ENCODE measurements at places on chromosomes 11 and 22. TPM values are rescaled to one million over a fixed set of nuclear protein-coding genes. Genes with fewer than 3 reads are reported as not detected.

The CYP2D6 gene
- total RNA-seq: 0.60 TPM

The PLAAT4 gene
- total RNA-seq: 91.2 TPM

The VWCE gene
- 4.4 TPM for total RNA-seq

The TSGA10IP gene
- total RNA-seq: 0.24 TPM

The KCNQ1 gene
- total RNA-seq: 5.0 TPM

- no peak for DNase-seq
These were observed 23.4 kb upstream of the GPR83 start for GRCh38 chr11:94424662-94425061.

DNA sequence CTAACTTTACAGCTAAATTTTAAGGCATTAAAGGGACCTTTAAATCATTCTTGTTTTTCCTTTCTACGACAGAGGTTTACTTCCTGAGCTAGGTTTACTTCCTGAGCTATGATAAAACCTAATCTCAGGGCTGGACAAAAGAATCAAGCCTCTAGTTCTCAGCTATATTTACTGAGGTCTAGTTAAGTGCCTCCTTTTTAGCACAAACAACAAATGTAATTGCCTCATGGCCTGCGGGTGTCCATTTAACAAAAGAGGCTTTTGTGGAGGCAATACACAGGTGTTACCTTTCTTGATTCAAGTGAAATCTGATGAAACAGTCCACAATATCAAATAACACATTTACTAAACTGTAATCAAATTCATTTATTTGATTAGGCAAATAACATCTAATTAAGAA lies 67.3 kb downstream of the IMMP1L start:
- DNase-seq: no peak

- no peak for DNase-seq
These were observed 90.2 kb upstream of the LIN7C start for GRCh38 chr11:27596802-27597201.

- no peak for DNase-seq
These were observed 44.4 kb downstream of the APOL3 start for GRCh38 chr22:36116127-36116526.

DNA sequence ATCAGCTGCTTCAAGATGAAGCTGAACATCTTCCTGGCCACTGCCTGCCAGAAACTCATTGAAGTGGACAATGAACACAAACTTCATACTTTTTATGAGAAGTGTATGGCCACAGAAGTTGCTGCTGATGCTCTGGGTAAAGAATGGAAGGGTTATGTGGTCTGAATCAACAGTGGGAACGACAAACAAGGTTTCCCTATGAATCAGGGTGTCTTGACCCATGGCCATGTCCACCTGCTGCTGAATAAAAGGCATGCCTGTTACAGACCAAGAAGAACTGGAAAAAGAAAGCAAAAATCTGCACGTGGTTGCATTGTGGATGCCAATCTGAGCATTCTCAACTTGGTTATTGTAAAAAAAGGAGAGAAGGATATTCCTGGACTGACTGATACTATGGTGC lies 22.2 kb upstream of the BIRC3 start:
- DNase-seq: no peak

DNA sequence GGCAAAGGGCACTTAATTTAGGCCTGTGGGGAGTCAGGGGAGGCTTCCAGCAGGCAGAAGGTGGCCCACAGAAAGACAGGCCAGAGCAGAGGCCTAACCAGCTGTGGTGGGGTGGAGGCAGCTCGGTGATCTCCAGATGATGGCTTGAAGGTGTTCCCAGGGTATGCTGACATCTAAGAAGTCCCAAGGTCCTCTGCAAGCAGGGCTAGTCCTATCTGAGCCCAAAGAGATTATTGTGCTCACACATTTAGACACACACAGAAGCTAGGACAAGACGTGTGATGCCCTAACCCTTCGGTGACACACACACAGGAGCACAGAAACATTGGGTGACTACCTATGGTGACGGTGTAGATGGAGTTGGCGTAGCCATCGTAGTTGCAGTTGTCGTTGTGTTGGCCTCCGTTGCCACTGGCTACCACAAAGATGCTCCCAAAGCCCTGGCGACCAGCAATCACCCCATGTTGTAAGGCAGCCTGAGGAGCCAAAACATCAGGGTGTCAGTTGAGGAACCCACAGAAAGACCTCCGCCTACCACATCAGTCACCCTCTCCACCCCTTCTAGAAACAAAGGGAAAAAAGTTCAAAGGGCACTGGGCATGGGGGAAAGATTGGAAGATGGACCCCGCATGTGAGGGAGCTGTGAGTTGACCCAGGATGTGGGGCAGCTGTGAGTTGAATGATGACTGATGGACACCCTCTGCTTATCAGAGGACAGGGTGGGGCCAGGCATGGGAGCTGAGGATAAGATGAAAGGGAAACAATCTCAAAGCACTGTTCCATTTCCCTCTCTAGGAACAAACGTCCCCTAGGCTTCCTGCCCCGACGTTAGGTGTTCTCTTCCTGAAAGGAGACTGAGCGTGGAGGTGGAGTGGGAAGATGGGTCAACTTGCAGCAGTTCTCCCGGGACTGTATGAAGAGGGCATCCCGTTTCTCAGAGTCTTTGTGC lies 7.9 kb downstream of the PCSK7 start:
- DNase-seq: no peak
